ENCODE measurements at places on chromosomes 6 and 20. TPM values are rescaled to one million over a fixed set of nuclear protein-coding genes. Genes with fewer than 3 reads are reported as not detected.

Gene PRPH2
- total RNA-seq = not detected

Gene NMBR
- total RNA-seq = not detected

- DNase-seq = no peak
Measured at GRCh38 chr6:4929097-4929718, 74.6 kb downstream of the RPP40 start.

DNA sequence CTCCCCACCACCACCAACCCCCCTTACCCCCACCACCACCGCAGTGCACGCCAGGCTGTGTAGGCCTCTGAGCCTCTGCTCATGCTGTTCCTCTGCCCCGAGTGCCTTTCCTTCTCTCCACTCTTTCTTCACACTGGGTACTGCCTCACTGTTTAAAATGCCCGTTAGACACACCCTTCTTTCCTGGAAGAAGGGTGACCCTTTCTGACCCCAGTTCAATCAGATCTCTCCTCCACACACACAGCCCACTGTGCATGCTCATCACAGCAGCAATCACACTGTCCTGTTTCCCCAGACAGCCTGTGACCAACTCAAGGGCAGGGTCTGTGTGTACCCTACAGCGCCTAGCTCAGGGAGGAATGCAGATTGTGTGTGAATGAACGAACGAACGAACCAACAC, 10.0 kb downstream of the TMEM74B start:
- no peak for DNase-seq

DNA sequence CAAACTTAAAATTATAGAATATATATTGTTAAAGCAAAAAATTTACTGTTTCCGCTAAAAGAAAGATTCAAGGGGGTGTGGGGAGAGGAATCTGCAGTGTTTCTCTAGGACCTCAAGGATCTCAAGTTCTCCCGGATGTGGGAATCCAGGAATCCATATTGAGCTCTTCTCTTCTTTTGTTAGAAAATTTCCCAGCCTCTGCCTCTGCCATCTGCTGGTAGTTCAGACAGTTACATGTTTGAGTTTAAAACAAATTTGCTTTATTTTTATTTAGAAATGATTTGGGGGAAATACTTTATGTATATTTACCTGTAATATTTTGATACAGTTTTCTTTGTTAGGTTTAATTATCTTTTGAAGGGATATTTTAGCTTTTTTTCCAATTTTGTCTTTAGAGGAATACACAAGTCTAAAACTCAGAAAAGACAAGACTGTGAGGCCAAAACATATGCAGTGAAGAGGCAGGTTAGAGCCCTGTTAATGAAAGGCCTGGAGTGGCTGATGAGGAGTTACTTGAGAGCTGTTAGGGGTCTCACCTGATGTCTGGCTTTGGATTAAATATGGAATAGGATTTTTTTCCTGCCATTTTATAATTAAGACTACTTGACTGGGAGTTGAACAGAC, 268.8 kb downstream of the ARID1B start:
- peak; percentile 57 for DNase-seq

GRCh38 chr6:168934660-168935627, 318.7 kb downstream of the THBS2 start:
- DNase-seq = no peak

- no peak for DNase-seq
Measured at GRCh38 chr6:112266331-112266730, 12.0 kb upstream of the LAMA4 start.

DNA sequence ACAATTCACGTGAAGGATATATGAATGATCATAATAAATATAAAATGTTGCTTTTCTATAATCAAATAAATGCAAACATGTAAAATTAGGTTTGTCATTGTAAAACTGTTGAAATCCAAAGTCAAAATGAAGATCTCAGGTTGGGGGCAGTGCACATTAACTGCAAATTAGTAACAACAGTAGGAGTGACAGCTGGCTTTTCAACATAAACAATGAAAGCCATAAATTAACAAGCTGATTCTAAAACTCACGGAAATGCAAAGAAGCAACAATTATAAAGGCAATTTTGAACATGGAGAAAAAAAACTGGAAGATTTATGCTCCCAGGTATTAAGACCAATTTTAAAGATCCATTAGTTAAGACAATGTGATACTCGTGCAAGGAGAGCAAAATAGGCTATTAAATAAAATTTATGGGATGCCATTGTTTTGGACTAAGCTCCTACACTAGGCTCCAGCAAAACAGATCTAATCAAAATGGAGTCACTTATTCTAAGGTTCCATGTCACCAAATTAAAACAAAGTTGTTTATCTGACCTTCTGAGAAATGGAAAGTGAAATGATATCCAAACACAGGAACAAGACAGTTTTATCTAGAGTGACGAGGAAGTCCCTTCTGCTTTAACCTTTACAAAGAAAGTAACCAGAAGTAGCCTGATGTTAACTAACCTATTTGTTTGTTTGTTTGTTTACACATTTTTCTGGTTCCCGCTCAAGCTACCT, 770.8 kb downstream of the EPHA7 start:
- no peak for DNase-seq

DNA sequence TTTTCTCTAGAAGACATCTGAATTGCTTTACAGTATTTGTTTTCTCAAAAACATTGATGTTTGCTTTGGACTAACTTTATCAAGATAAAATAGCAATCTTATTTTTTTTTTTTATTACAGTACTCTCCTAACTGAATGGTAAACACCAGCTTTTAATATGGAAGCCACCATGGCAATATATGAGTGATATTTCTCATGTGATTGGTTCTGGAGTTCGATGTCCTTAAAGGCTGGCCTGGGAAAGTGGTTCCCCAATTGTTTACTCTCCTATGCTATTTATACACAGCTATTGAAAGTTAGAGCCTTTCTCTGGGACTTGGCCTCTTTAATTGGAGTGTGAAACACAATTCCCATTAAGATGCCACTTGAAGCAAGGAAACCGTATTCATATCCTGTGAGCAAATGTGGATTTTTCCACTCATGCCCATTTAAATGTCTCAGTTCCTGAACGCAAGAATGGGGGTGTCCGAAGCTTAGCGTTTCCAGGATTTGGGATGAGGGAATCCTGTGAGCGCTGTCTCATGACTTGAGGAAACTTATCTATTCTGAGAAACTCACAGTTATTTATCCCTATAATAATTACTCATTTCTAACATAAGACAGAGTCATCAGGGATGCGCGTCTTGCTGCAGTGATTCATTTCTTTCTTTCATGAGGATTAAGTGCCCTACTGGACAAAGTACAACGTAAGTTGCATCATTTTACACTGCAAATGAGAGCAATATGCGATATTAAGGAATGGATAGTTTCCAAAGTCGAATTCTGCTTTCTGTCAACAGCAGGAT, 143.3 kb upstream of the PREP start:
- DNase-seq = no peak

DNA sequence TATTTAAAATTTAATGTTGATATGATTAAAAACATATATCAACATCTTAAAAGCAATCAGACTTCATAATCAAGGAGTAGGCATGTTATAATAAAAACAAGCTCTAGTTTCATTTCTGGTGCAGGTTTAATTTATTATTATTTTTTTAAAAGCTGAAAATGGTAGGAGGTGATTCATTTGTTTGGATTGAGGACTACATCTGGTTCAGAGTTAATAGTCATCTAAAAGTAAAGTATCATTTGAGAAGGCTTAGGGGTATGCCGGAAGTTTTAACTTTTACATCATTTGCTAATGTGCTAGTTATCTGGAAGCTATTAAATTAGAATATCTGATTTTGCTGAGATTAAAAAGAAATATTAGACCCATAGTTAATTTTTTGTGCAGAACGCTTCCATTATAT, 169.5 kb upstream of the LAMA2 start:
- DNase-seq = no peak

DNA sequence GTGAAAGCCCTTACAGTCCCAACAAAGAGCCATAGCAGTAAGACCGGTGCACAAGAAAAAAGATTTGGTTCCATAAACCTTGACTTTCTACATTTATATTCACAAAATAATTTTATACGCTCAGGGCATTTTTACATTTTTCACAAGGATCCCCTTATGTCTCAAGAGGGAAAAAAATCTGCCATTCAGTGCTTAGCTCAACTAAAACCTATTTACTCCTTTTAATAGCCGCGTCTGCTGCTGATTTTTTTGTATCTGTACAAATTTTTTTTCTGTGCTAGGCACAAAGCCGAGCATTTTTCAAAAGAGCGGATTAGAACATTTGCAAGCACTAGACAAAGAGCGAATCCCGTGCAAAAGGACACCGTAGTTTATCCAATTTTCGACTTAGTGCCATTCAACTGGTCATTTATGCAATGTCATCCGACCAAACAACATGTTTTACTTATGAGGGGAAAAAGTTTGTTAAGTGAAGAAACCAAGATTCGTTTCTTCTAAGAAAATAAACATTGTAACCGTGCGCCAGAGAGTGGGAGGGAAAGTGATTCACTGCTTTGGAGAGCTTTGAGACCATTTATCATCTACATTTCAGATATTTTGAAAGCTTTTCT, 3.7 kb downstream of the TFAP2D start:
- peak; percentile 72 for DNase-seq

DNA sequence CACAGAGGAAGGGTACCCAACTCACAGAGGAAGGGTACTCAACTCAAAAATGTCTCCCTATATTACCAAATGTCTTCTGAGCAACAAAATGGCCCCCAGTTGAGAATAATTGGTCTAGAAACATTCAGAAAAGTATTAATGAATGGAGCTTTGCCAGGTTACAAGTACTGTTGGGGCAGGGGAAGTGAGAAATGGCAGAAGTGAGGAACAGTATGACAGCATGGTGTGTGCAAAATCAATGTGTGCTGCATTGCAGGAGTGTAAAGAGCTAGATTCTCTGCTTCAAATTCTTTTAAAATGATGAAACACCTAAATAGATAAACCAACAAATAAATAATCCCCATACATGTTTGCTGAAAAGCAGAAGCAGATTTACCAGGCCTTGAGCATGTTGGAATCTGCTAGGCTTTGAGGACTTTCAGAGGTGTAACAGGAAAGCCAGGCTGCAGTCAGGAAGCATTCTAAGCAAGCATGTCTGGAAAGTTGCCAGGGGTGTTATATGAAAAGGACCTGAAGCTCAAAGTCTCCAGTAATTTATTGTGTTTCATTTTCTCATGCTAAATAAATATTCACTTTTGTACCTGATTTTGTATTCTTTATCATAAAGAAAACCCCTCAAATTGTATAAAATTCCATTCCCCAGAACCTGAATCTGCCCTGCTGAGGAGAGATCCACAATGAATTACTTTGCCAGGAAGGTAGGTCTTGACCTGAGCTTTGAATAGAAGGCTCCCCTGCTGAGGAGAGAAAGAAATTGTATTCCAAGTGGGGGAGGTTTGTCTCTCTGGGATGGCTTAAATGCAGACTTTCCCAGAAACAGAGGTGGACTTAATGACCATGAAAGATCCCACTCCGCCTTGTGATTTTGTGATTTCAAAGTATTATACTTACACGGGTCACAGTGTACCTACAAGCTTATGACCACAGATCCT, 265.0 kb upstream of the MARCKS start:
- no peak for DNase-seq

DNA sequence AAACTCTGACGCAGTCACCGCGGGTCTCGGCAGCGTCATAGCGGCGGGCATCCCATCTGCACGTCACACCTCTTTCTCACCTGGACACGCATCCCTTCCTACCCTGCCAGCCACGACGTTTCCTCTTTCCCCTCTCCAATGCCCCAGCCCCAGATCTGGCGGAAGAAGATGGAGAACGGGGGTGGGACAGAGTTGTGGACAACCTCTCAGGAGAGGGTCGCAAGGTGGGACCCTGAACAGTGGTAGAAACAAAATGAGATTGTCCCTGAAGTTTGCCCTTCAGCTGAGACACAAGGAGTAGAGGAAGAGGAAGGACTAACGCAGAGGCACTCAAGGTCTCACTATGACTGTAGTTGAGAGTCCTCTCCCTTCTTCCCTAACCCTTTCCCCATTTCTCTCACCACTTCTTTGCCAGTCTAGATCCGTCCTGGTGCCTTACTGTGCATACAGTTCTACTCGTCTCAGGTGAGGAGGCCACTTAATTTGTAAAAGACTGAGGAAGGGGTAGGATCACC, 562 bp downstream of the TRIM39 start:
- no peak for DNase-seq

DNA sequence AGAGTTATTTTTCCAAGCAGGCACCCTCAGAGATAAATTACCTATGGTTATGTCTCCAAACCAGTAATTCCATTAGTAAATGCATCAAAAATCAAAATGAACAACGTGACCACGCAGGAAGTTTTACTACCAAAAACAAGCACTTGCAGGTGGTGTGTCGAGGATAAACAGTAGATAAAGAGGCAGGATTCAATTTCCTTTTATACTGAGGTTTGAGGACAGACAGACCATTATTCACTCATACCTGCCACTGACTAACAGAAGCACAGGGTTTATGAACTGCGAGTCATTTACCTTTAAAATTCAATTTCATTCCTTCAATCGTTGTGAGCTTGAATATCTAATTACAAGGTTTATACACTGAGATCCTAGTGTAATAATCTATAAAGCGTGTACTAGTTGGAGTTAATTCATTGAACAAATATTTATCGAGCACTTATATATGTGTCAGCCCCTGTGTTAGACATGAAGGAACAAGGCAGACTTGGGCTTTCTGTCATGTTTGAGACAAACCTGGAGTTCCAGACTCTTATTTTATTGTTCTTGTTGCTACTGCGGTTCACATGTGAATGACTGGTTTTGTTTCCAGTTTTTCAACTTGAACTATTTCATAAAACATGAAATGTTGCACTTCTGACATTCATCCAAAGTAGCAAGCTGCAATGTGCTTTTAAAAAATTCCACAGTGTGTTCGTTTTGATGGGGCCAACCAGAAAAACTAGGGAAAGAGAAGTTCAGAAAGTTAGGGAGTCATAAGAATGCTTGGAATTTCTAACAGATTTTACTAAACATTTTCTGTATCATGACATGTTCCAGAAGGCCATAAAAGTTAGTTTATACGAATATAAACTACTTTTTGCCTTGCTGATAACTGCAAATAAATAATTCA, 205.6 kb downstream of the UST start:
- no peak for DNase-seq

GRCh38 chr6:25640446-25640845, 11.6 kb upstream of the SCGN start:
- no peak for DNase-seq

- no peak for DNase-seq
Measured at GRCh38 chr6:39128832-39129231, 13.8 kb upstream of the SAYSD1 start.
